ENCODE measurements at places on chromosomes 2 and 18.

DNA sequence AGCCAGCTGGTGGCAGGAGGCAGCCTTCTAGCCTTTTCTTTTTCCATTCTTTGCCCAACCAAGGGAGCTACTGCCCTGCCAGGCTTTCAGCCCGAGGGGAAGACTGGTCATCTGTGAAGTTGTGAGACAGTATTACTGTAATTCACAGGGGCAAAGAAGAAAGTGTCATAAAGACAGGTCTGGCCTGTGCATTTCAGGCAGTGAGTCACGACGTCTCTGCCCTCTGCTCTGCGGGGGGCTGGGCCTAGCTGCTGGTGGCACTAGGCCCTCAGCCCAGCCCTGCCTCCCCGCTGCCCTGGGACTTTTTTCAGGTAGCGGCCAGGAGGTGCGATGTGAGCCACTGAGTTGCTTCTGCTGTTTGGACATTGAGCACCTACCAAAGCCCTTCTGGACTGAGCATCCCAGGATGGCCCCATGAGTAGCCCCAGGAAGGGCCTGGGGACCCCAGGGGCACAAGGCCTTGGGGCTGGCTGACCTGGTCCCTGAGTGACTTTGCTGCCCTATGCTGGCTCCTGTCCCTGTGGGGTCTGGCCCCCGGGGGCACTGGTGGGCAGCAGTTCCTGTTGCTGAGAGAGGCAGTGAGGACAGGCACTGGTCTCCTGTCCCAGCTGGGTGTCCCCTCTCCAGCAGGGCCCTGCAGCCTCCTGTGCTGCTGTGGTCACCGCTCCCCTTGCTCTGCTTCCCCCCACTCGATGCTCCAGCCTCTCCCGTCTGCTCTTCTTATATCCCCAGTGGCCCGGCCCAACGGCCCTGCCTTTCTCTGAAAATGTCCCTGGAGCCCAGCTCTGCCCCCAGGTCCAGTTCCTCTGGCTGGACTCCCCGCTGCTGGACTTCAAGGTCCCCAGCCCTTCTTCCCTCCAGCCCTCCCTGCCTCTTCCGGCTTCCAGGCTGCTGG lies 7.0 kb downstream of the INHBB start:
- no peak for DNase-seq

DNA sequence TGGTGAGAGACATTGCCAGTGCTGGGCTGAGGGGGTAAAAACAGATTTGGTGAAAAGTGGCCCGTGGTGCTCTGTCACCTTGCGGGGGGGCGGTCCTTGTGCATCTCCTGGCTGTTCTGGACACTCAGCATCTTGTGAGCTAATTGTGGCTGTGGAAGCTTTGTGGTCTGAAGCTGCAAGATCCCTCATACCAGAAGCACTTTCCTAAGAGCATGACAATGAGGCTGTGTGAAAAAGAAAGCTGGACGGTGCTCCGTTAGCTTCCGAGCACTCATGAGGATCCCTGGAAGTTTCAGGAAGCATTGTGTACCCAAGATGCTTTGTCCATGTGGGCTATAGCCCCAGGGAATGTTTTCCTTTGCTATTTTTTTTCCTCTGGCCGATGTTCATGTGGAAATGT lies 74.5 kb downstream of the CABLES1 start:
- no peak for DNase-seq

DNA sequence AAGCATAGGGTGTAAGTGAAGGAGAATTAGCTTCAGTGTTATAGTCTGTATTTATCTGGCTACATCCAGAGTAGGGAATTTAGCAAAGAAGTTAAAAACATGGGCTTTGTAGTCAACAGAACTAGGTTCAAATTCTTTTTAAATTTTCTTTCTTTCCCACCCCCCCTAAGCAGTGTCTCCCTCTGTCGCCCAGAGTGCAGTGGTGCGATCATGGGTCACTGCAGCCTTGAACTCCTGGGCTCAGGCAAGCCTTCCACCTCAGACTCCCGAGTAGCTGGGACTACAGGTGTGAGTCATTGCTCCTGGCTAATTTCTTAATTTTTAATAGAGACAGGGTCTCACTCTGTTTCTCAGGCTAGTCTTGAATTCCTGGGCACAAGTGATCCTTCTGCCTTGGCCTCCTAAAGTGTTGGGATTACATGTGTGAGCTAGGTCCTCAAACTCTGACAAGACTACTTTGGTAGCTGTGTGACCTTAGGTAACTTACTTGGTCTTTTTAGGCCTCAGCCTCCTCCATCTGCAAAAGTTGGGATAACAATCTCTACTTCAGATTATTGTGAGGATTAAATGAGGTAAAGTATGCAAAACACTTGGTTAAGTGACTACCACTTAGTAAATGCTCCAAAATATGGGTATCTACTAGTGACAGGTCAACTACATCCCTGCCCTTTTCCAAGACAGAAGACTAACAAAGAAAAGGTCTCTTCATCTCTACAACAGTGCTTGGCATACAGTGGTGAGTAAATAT lies 17.8 kb downstream of the DOK1 start:
- no peak for DNase-seq

DNA sequence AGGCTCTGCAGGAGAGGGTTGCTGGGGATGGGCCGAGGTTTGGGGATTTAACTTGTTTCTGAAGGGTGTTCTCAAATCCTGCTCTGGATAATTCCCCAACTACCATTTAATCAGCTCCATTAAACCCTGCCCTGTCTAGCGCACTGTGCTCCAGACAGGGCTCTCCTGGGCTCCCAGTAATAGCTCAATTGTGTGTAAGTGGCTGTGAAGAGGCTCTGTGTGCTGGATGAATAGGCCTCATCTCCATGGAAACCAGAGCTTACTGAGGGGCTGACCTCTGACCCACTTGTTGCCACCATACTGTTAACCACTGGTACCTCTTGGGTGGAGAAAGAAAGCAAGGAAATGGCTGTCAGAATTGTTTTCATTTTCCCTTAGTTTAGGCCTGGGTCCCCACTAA lies 92.9 kb downstream of the TGOLN2 start:
- no peak for DNase-seq

DNA sequence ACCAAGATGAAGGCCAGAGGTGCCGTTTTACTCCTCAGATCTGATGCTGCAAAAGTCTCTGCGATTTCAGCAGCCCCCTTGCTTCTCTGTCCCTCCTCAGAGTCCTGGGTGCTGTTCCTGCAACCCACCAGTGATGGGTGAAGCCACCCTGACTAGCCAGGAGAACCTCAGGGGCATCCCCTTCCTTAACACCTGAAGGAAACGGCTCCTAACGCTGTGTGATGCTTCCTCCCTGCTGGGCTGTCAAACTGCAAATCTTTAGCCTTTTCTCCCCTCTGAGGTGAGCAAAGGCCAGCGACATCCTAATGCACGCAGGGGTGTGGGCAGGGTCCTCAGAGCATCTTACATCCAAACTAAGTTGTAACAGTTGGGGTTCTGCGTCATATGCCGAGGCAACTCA lies 24.8 kb downstream of the CHST10 start:
- DNase-seq: no peak

GRCh38 chr2:159832858-159833257 lies 34.9 kb upstream of the CD302 start:
- no peak for DNase-seq

DNA sequence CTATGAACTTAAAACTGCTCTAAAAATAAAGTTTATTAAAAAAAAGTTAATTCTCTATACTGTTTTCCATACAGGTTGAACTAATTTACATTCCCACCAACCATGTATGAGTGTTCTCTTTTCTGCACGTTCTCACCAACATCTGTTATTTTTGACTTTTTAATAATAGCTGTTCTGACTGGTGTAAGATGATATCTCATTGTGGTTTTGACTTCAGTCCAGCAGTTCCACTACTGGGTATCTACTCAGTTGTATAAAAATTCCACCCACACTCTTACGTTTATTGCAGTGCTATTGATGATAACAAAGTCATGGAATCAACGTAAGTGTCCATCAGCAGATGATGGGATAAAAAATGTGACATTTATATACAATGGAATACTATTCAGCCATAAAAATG lies 33.7 kb downstream of the SPAG16 start:
- DNase-seq: no peak

DNA sequence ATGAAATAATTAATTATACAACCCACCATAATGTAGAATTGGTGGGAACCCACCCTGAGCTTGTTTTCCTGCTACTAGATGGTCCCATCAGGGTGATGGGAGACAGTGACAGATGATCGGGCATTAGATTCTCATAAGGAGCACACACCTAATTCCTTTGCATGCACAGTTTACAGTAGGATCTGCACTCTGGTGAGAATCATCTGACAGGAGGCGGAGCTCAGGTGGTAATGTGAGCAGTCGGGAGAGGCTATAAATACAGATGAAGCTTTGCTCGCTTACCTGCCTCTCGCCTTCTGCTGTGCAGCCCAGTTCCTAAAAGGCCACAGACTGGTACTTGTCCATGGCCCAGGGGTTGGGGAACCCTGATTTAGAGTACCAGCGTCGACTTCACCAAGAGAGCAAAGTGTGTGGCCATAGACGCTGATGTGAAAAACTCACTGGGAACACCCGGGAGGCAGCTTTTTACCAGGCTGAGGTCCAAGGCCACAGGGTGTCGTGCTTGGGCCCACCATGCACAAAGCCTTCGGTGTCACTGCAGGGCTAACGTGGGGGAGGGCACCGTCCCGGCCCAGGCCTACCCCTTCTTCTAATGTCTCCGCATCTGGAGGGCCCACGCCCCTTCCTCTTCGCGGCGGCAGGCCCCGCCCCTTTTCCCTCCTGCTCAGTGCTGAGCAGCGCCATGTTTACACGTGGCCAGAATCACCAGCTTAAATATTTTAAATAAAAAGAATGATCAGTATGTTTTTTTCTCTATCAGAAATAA lies 296.8 kb upstream of the HDAC4 start:
- DNase-seq: peak; percentile 49

- DNase-seq: no peak
Measured at GRCh38 chr2:112150447-112150846, 12.3 kb downstream of the FBLN7 start.

DNA sequence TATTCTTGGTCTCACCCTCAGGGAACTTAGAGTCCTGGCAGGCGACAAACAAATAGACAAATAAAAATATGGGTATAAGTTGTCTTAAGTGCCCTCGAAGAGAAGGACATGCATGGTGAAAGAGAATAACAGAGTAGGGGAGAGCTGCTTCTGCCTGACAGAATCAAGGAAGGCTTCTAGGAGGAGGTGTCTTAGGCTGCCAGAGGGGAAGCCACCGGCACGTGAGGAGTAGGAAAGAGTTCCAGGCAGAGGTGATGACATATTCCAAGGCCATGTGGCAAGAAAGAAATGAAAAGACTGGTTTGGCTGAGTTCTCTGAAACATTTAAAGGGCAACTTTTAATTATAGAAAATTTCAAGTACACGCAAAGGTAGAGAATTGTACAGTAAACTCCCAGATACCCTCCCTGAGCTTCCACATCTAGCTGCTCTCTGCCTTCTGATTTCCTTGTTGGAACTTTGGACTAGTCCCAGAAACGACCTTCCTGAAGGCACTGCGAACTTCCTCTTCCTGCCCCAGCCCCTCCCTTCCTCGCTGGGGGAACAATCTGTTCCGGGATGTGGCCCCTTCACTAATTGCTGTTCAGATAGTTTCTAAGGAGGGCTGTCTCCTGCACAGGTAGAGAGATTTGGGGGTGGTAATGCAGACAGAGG lies 91.7 kb downstream of the DYSF start:
- no peak for DNase-seq

DNA sequence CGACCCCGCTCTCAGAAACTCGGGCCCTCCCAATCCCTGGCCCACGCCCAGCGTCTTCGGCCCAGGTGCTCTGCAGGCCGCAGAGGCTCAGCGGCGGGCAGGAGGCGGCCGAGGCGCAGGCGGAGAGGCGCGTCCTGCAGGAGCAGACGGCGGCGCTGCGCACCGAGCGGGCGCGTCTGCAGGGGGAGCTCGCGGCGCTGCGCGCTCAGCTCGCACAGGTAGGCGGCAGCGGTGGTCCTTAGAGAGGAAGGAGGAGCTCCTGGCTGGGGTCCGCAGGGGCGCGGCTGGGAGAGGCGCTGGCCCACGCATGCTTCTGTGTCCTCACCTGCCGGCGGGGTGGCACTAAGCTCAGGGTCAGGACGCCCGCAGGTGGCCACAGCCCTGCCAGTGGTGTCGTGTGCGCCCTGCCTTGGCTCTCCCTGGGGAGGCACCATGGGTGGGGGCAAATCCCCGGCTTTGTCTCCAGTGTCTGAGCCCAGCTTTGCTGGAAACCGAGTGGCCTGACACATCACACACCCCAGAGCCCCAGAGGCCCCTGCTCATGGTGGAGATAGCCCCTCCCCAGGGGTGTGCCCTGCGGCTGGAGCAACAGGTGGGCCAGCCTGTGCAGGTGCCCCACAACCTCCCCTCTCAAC lies 14.9 kb upstream of the SNED1 start:
- peak; percentile 61 for DNase-seq

DNA sequence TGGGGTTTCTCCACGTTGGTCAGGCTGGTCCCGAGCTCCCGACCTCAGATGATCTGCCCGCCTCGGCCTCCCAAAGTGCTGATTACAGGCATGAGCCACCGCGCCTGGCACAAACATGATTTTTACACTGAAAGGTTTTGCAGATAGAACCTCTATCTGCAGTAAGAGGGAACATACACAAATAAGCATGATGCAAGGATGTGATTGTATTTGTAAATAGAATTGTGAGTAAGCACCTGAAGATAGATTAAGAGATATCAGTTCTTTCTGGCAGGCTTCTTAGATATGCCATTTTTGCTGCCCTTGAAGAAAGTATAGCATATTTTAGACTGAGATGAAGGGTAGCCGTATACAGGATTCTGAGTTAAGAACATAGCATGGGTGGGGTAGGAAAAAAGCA lies 3.6 kb downstream of the COMMD1 start:
- no peak for DNase-seq

DNA sequence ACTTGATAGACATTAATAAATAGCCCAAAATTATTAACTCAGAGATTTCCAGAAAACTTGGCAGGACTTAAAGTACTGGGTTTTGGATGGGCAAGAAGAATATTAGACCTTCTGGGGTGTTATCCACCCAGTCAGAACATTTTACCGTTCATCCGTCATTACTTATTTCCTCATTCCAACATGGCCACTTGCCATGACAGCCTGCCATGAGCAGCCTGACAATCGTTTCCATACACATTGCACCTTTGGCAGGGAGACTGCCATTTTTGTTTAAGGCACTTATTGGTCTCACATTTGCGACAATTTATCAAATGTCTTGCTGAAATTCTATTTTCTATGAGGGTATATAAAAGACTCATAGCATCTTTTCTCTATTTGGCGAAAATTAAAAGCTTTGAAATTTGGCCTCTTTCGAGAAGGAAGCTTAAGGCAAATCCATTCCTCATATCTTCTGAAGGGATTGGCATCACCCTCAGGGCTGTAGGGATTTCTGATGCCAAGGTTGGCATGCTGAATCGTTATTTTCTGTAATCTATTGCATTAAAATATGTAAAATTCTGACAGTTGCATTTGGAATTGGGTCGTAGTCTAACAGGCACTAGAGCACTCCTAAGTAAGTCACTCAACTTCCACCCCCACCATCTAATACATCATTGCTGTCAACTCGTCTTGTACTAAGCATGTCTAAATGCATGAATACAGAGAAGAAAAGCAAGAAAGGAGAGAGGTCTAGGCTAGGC lies 406.3 kb upstream of the PIK3C3 start:
- DNase-seq: no peak

DNA sequence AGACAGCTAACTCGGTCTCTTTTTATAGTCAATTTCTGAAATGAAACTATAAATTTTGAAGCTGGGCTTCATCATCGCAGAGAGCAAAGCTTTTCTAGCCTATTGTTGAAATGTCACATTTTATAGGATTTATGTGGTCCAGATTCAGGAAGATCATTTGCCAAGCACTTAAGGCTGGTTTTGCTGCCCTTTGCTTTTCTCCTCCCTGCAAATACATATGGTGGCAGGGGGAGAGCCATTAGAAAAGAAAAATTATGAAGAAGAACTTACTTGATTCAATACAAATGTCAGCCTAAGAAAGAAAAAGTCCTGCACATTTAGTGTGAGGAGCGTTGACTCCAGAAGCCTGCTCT lies 206.9 kb upstream of the NRP2 start:
- DNase-seq: no peak

Data from sciatic nerve (tissue), 2 donors.